Thymus (tissue), 14 donors: ENCODE measurements at places on chromosomes 3 and 15. TPM values are rescaled to one million over a fixed set of nuclear protein-coding genes. Genes with fewer than 3 reads are reported as not detected.

EFCC1 gene
- total RNA-seq, result 1.0 TPM

GATA2 gene
- 0.57 TPM for total RNA-seq

ABHD17C gene
- total RNA-seq, result 2.0 TPM

CALML4 gene
- total RNA-seq, result 8.8 TPM

SNX33 gene
- total RNA-seq, result 4.3 TPM

RTP1 gene
- 0.05 TPM for total RNA-seq

MEX3B gene
- 4.1 TPM for total RNA-seq

MNS1 gene
- total RNA-seq, result 10.3 TPM

FAM107A gene
- 7.9 TPM for total RNA-seq

SYNPR gene
- total RNA-seq, result 0.09 TPM

KY gene
- 1.0 TPM for total RNA-seq

SLC12A8 gene
- 0.94 TPM for total RNA-seq
